ENCODE measurements at places on chromosomes 7 and 10.

- DNase-seq: no peak
Measured at GRCh38 chr10:112532189-112532588, 85.2 kb downstream of the VTI1A start.

DNA sequence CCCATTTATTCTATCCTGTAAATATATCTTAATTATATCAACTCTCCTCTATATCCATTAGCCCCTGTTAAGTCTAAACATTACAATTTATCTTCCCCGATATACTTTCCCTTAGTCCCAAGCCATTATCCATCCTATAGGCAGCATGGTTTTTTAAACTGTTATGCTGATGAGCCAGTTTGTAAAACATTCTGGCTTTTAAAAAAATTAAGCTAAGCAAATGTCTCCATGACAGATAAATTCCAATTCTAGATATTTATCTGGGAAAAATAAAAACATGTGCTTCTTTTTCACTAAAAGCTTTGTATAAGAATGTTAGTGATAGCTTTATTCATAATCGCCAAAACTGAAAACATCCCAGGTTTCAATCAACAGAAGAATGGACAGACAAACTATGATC is 183.2 kb upstream of the GNAI1 start:
- DNase-seq: no peak

- no peak for DNase-seq
Measured at GRCh38 chr10:3631701-3632330, 153.2 kb downstream of the KLF6 start.

DNA sequence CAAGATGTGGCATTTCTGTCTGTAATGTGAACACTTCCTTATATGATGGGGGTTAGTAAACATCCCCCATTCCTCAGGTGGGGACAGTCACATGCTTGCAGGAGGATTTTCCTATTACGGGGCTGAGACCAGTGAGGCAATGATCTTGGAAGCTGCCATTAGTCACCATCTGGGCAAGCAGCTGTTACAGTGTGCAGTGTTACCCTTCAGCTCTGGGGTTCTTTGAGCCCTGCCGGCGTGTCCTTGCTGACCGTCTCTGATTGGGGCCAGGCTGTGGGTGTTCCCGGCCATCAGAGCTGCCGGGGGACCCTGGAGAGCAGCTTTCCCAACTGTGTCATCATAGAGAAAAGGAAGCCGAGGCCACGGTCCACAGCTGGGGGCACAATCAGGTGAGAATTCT is 126.8 kb upstream of the FAM20C start:
- no peak for DNase-seq

DNA sequence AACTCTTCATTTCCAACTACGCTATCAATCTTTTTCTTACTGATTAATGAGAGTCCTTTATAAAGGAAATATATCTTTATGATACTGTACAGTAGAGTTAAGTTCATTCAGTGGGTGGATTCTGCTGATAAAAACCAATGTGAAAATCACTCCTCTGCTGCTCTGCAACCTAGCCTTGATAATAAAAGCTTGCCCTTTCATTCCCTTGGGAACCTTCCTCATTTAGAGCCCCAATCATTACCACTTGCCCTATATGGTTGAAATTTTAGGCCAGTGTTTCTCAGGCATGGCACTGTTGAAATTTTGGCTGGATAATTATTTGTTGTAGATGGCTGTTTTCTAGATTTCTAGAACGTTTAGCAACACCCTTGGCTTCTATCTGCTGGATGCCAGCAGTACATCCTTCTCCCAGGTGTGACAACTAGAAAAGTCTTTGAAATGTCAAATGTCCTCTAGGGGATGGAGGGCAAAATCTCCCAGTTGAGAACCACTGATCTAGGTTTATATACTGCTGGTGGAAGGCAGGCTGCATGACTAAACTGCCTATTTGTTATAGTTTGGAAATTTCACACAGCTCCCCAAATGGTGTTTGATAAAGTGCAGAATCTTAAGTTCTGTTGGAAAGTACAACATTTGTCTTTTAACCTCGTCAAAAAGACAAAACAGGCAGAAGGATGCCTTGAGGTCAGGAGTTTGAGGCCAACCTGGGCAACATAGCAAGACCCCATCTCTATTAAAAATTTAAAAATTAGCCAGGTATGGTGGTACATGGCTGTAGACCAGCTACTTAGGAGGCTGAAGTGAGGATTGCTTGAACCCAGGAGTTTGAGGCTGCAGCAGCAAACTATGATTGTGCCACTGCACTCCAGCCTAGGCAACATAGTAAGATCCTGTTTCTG is 8.9 kb upstream of the SIRT1 start:
- DNase-seq: no peak

GRCh38 chr10:77420947-77421523 is 216.6 kb downstream of the KCNMA1 start:
- DNase-seq: no peak

DNA sequence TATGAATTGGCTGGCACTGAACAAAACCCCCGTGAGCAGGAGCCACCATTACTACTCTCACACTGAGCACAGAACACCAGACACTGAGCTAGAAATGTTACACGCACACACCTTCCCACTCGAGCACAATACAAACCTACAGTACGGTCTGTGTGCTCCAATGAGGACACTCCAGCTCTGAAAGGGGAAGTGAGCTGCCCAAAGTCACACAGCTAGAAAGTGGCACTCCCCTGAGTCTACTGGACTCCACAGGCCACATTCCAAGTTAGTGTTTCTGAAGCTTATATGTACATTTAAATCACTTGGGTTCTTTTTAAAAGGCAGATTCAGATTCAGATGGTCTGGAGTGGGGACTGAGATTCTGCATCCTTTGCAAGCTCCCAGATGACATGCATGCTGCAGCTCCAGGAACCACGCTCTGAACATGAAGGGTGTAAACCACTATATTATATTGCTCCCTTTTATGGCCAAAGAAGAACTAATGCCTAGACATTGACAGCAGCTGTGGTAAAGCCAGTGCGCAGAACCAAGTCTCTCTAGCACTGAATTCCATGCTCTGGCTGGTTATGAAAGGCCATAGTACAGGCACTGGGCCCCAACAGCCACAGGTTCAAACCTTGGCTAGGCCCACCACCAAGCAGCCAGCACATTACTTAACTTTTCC is 77.1 kb downstream of the FRMPD2 start:
- no peak for DNase-seq

DNA sequence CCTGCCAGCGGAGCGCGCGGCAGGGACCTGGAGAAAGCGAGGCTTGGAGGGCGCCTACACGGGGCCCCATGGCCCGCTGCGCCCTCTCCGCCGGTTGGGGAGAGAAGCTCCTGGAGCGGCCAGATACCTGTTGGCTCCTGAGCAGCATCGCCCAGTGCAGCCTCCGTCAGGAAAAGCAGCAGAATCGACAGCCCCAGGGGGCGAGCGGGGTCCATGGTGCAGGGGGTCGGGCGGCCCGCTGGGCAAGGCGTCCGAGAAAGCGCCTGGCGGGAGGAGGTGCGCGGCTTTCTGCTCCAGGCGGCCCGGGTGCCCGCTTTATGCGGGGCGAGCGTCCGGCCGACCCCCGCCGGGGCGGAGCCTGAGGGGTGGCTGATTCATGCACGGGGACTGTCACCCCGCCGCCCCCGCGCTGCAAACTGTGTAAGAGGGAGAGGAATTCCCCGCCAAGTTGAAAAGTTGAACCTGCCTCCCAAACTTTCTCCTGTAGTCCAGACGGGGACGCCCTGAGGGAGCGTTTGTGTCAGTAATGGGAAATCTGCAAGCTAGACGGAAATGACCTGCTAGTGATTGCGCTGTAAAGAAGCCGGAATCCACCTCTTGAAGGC is at the start of gene TFPI2:
TFPI2 (minus strand) TSS at position 290 of the 605 bp plus-strand sequence; CDS start at position 215, 75 bp downstream.
- no peak for DNase-seq

- DNase-seq: no peak
Measured at GRCh38 chr10:59582780-59583179, 126.9 kb downstream of the SLC16A9 start.

Measured in activated T-helper 9 cell treated with anti-CD3 and anti-CD28 coated beads, Interleukin-2, amount 50 U/mL, for 16 hours (primary cell).